ENCODE measurements at places on chromosomes 3 and 15. TPM values are rescaled to one million over a fixed set of nuclear protein-coding genes. Genes with fewer than 3 reads are reported as not detected.

Gene TNNC1
- 3.2 TPM for total RNA-seq

Gene AQP9
- 0.30 TPM for total RNA-seq

DNA sequence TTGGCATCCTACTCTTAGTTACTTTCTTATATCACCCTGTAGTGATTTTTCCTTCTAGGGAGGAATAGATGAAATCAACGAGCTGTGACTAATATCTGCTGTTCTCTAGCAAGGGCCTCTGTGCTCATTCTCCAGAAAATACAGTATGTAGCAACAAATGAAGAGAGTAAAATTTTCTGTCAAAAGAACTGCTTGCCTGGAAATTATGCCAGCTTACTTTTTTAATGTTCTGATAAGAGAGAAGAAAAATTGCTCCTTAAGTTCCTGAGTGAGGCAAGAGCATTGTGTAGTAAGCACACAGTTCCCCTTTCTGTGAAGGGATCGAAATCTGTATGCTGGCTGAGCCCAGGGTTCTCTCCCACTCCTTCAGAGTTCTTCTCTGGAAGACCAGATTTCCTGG is 51.4 kb upstream of the GK5 start:
- DNase-seq = no peak

Gene GRK7
- not detected for total RNA-seq

DNA sequence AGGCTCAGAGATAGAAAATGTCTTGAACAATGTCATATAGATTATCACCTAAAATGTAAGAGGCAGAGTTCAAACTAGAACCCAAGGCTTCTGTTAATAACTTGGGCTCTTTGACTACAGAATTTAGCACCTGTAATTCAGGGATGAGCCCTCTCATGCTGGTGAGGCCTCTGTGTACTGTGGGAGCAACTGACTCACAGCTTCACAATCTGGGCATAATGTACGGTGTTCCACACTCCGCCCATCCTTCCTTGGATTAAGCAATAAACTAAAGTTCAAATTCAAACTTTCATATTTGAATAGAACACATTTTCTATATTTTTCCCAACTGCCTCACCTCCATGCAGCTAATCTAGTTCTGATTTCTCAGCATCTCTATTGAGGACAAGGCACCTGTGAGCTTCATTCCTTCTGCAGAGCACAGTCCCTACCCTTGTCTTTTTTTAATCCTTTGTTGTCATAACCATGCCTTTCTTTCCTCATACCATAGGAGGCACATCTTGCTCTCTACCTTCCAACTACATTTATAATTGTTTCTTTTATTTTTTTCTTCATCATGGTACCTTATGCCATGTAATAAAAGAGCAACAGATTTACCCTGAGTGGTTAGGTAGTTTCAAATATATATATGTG is 392.1 kb downstream of the NLGN1 start:
- no peak for DNase-seq

Gene GOLGA8S
- total RNA-seq = 1.3 TPM

GRCh38 chr3:6989608-6990291 is 128.8 kb downstream of the GRM7 start:
- DNase-seq = no peak

- peak; percentile 95 for DNase-seq
Observed at GRCh38 chr3:69051756-69052471, at the start of gene TMF1. Gene TMF1 (minus strand): TSS chr3:69052333. CDS start chr3:69052086, 247 bp downstream.

Gene GOLGA6D
- not detected for total RNA-seq

Gene WDR49
- total RNA-seq = 0.33 TPM

- no peak for DNase-seq
Observed at GRCh38 chr3:122890720-122891220, 95.9 kb downstream of the SLC49A4 start.

DNA sequence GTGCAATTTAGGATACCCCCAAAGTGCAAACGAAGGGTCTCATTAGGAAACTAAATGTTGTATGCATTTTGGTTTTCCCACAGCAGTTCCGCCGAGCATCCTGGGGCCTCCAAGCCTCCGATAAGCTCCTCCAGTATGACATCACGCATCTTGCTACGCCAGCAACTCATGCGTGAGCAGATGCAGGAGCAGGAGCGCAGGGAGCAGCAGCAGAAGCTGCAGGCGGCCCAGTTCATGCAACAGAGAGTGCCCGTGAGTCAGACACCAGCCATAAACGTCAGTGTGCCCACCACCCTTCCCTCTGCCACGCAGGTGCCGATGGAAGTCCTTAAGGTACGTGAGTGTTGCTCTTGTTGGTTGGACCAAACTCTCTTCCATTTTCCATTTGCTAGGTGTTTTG is 120.5 kb upstream of the SAMMSON start:
- no peak for DNase-seq

GRCh38 chr3:36372534-36372935 is 7.8 kb upstream of the STAC start:
- no peak for DNase-seq

DNA sequence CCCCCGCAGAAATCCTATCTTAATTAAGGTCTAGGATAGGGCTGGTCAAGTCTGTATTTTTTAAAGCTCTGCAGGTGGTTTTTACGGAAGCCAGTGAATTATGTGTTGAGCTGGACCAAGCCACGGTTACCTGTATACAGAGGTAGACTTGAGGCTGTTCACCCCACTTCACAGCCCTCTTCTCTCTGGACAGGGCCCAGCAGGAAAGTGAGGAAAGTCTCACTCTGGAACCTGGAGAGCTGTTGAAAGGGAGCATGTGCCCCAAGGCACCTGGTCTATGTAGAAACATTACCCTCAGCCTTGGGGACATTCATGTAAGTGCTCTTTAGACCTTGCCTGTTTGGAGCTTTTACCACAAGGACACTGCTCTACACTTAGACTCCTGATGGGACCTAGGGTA is 6.9 kb downstream of the SEMA5B start:
- no peak for DNase-seq

GRCh38 chr15:64134345-64134829 is 17.1 kb upstream of the SNX22 start:
- DNase-seq = no peak

Gene RABL3
- 21.1 TPM for total RNA-seq

GRCh38 chr15:86266896-86267484 is 187.3 kb downstream of the AGBL1 start:
- DNase-seq = no peak

GRCh38 chr3:169512991-169513390 is 150.5 kb downstream of the MECOM start:
- no peak for DNase-seq

Gene NR1I2
- 0.28 TPM for total RNA-seq

Gene FBXW12
- not detected for total RNA-seq

GRCh38 chr15:70494852-70495571 is 268.3 kb downstream of the UACA start:
- no peak for DNase-seq

DNA sequence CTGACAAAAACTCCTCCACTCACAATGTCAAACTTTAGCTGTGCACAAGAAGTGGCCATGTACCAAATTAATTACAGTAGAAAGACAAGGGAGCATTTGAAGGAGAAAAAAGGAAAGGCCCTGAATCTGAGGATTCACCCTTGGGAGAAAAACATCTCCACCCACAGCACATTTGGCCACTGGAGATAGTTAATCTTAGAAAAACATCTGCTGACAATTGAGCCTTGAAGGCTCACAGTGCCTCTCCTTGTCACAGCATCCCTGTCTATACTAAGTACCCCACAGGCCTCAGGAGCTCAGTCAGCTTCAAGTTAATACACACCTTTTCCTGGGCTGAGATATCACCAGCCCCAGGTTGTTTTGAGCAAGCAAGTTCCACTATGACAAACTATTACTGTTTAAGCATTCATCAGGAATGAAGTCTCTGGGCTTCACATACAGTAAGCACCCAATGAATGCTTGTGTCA is 78.1 kb upstream of the SETMAR start:
- DNase-seq = no peak

- no peak for DNase-seq
Observed at GRCh38 chr3:14301558-14301957, 100.8 kb upstream of the SLC6A6 start.

GRCh38 chr15:57152666-57153539 is 223.4 kb upstream of the CGNL1 start:
- DNase-seq = no peak

- no peak for DNase-seq
Observed at GRCh38 chr15:23857028-23857641, 170.0 kb upstream of the NDN start.

Gene INSYN1
- not detected for total RNA-seq

GRCh38 chr3:153190923-153191322 is 28.9 kb downstream of the RAP2B start:
- no peak for DNase-seq

Gene HYKK
- 1.6 TPM for total RNA-seq

- no peak for DNase-seq
Observed at GRCh38 chr3:97957617-97958311, 14.5 kb downstream of the RIOX2 start.

DNA sequence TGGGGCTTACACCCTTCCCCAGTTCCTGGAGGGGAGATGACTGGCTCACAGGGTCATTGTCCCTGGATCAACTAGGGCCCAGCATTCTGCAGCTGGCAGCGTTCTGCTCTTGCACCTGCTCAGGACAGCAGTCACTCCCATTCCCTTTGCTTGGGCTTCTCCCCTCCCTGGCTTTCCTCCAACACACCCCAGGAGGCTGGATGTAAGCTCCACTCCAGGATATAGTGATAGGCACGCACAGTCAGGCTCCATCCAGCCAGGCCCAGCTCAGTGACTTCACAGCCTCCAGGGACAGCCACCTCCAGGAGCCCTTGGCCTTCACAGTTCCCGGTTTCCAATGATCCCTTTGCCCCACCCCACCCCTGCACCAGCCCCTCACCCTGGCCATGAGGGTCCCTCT is 1.9 kb downstream of the SPTBN5 start:
- DNase-seq = no peak

Gene ROBO2
- not detected for total RNA-seq

Gene C15orf61
- 5.5 TPM for total RNA-seq

Gene LIPH
- not detected for total RNA-seq

Gene ALAS1
- 50.1 TPM for total RNA-seq

Gene CLDN18
- total RNA-seq = not detected

- DNase-seq = no peak
Observed at GRCh38 chr15:57320631-57321220, 55.6 kb upstream of the CGNL1 start.

DNA sequence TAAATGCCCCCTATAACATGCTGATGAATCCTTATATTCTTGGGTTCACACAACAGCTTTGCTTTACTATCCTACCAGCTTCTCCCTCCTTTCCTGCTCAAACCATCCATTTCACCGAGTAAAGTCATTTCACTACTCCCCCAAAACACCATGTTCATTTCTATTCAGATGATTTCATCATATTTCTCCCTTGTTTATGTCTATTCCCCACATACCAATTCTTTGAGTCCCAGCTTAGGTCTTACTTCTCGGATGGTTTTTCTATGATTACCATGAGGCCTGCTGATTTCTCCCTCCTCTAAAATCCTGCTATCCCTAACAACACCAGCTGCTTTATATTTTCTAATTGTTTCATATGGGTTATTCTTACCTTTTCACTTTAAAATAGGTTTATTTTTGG is 231.4 kb downstream of the TIGIT start:
- no peak for DNase-seq

DNA sequence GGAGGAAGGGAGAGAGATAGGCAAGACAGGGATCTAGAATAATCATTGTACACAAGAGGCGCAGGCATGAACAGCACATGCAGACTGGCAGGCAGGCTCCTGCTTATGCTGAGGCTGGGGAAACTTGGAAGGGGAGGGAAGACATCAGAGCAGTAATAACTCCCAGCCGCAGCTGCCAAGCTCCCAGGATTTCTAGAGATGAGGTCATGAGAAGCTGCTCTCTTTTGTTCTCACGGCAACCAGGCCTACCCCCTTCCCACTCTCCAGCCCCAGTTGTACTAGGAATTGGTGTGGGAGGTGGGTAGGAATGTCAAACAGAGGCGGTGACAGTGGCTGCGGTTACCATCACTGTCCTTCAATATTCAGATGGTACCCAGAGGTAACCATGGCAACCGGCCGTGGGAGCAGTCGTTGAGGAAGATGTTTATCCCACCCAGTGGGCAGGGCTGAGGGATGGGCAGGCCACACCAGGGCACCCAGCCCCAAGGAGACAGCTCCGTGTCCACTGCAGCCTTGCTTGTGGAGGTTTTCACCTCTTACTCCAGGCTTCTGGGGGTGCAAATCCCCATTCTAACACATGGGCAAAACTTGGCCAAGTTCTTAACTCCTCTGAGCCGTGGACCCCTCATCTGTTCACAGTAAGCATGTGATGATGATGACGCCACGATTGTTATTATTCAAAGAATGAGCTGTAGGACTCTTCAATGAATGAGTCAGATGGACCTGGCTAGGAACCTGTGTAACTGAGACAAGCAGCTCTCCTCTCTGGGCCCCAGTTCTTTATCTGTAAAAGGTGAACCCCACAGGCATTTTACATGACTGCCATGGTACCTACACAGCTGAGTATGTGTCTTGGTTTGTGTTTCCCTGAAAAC is 360.8 kb upstream of the PROK2 start:
- no peak for DNase-seq

- no peak for DNase-seq
Observed at GRCh38 chr3:11254876-11255275, 17.3 kb upstream of the ATG7 start.

Gene MAPKAPK3
- total RNA-seq = 176 TPM

GRCh38 chr15:23760024-23760423 is 72.9 kb upstream of the NDN start:
- DNase-seq = no peak

- DNase-seq = no peak
Observed at GRCh38 chr3:23073724-23074305, 129.3 kb upstream of the UBE2E2 start.

DNA sequence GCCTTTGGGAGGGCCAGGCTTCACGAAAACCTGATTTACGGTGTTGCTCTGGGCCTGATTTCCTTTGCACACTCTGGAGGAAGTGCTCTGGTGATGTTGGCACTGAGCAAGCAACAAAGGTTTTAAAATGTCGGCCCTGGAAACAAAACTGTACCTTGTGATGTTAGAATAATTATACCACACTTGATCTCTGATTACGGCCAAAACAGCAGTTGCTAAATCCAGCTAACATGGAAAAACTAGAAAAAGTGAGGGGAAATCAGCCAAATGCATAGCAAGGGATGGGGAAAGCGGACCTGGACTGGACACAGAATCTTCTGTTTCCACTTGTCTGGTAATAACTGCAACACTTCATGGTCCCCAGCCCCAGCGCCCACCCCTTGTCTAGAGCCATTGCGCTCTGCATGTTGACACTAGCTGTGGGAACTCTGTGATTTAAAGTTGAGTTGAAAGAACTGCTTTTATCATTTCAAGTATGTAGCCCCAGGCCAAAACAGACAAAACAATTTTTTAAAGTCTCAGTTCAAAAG is 120.1 kb downstream of the VGLL4 start:
- DNase-seq = no peak

Gene IP6K1
- 40.2 TPM for total RNA-seq

- DNase-seq = no peak
Observed at GRCh38 chr3:22371607-22372291, 620.7 kb upstream of the ZNF385D start.

GRCh38 chr3:59771768-59772181 is 722.0 kb upstream of the CFAP20DC start:
- DNase-seq = no peak

- DNase-seq = no peak
Observed at GRCh38 chr15:39140060-39140604, 440.7 kb upstream of the THBS1 start.

Gene EEF1AKMT4
- total RNA-seq = 2.5 TPM

Data from activated naive CD8-positive, alpha-beta T cell treated with anti-CD3 and anti-CD28 coated beads, Interleukin-2, amount 10 ng/mL, durations not matched to agents 7 days and 5 days (primary cell).